ENCODE measurements at places on chromosomes 13 and 19.

GRCh38 chr13:37306778-37307544 lies 201.5 kb upstream of the CSNK1A1L start:
- no peak for DNase-seq

DNA sequence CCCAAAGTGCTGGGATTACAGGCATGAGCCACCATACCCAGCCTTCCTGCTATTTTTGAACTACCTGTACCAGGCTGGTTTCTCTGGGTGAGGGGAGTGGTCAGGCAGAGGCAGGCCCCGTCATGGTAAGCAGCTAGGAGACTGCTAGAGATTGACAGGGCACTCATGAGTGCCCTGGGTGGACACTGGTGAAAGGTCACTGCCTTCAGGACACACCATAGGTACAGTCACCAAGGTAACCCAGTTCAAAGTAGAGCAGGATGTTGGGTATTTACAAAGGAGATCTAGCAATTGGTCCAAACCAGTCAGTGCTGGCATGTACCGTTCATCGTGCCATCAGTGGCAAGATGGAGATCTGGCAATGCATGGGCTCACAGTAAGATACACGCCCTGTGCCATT lies 25.5 kb downstream of the DPRX start:
- DNase-seq, result no peak

DNA sequence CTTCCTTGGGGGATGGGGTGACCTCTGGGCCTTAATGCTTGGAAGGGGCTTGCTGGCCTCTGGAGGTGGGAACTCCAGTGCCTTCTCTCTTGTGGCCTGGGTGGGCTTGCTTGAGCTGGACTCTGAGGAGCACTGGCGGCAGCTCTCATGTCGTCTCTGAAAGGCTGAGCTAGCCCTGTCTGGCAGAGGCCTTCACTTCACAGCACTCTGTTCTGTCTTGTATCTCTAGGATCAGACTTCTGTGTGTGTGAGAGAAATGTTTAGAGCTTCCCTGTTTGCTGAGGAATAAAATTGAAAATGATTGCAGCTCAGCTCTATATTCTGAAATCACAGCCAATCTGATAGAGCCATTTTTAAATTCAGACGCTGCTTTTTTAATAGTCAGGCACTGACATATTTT lies 185.3 kb downstream of the KCNRG start:
- no peak for DNase-seq

DNA sequence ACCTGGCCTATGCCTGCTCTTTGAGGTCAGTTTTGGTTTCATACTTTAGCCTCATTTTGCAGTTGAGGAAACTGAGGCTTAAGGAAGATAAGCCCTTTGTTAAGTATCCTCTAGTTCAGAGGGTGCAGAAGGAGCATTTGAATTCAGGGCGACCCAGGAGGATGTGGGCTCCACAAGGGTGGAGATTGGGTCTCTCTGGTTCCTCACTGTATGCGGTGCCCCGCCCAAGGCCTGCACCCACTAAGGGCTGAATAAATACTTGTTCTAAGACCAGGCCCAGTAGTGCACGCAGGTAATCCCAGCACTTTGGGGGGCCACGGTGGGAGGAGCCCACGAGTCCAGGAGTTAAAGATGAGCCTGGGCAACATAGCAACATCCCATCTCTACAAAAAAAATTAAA lies 768 bp upstream of the SLC44A2 start:
- no peak for DNase-seq

- no peak for DNase-seq
Measured at GRCh38 chr13:107441279-107441678, 774.1 kb downstream of the LIG4 start.

DNA sequence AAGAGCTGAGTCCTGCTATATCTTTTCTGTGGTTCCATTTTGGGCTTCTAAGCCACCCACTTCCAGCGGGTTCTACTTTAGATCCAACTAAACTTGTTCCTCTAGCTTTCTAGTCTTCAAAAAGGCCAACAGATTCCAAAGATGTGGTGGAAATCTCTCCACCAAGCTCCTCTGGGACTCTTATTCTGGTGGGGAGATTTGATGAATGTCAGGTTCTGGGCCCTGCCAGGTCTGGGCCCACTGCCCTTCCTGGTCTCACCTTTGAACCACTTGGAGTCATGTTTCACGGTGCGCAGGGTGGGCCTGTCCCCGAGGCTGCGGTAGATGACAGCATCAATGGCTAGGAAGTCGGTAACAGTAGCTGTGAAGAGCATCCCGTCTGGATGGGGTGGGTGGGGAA lies 4.8 kb downstream of the SEMA6B start:
- no peak for DNase-seq

DNA sequence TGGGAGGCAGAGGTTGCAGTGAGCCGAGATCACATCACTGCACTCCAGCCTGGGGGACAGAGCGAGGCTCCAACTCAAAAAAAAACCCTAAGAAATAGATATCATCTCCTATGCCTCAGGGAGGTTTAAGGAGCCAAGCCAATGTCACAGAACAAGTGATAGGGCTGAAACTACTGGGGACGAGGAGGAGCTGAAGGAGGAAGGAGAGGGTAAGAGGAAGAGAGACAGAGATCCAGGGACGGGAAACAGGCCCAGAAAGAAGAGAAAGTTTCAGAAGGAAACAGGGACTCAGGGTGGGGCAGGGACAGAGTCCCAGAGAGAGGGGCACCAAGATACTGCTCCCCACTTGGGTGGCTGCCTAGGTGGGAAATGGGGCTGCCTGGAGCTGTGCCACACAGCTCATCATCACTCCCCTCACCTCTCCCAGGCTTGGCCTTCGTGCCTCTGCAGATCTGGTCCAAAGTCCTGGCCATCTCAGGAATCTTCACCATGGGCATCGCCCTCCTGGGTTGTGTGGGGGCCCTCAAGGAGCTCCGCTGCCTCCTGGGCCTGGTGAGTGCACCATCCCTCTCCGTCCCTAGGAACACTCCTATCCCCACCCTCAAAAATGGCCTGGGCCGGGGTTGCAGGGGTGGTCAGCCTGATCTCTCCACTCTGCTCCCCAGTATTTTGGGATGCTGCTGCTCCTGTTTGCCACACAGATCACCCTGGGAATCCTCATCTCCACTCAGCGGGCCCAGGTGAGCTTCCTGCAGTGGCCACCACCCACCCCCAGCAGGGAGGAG lies 1.5 kb downstream of the CD37 start:
- no peak for DNase-seq

DNA sequence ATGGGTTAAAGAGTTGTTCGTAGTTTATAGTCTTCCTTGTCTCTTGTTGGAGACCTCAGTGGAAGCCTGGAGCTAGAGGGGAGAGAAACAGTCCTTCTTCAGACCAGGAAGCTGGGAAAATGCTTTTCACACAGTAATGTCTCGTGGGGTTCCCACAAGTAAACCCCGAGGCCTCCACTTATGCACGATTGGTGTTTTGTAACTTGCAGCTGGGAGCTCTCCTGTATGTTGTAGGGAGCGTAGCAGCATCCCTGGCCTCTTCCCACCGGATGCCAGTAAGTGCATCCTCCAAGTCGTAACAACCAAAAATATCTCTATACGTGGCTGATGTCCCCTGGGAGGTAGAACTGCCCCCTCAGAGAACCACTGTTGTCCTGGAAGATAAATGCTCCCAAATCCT lies 3.5 kb downstream of the CHAF1A start:
- no peak for DNase-seq

DNA sequence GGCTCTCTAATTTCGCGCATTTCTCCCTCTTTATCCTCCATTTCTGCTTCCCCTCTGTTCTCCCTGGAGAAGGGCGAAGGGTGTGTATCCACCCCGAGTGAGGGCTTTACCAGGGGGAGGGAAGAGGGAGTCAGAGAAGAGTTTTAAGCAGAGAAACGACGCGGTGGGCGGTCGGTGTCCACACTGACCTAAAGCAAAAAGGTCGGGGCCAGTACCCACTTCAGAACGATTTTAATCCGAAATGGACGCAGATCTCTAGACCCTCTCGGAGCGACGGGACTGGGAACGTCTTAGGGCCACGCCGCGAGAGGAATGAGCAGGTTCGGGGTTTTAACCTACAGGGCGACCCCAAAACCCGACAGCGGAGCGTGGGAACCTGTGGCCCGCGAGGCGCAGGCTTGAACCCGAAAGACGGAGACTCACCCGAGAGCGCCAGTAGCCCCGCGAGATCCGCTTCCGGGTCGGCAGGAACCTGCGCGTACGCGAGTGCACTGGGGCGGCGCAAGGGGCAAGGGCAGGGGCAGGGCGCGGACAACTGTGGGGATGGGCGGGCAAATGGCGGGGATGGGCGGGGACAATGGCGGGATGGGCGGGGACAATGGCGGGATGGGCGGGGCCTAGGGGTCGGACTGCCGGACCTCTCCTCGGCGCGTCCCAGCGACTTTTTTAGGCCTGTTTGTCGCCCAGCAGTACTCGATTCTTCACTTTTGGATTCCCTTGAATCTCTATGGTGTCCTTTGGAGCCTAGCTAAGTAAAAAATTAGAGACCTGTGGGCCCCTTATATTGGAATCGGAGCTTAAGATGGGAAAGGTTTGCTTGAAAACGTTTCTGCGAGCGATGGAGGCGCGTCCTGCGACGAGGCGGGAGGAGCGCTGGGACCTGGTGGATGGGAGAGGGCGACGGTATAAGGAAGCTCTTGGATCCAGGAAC lies at the start of gene ZNF677:
Gene ZNF677, minus strand, starts transcription at position 463 of the 931 bp plus-strand sequence. CDS start 3,323 bp downstream, outside the sequence.
- DNase-seq, result peak; percentile 93

DNA sequence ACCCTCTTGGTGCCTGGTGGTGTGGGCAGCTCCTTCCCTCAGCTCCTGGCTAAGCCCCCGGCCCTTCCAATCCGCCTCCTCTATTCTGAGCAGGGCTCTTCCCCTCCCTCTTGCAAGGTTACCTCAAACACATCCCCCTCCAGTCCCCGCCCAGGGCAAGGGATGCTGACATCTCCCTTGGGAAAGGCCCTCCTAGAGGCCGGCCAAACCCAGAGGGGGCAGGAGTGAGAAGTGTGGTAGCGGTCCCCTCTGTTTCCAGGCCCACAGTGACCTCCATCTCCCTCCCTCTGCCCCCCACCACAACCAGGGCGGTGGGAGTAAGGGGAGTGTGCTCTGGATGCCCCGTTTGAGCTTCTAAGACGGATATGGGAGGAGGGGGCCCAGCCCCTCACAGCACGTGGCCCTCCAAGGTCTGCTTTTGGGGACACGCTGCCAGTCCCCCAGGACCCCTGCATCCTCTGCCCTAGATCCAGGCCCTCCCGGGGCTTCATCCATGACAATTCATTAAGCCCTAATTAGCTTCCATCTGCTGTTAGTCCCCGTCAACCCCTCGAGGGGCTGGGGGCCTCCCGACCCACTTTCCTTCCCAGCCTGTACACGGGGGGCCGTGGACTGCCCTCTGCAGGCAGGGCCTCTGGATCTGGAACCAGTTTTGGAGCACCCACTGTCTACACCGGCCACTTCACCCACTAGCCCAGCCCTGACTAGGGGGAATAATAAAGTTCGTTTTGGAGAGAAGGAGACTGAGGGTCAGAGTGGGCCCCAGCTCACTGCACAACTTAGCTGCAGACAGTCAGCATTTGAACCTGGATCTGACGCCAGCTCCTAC lies 2.3 kb downstream of the LINGO3 start:
- no peak for DNase-seq

- peak; percentile 88 for DNase-seq
Measured at GRCh38 chr19:48637948-48638830, 1.0 kb upstream of the DBP start.

DNA sequence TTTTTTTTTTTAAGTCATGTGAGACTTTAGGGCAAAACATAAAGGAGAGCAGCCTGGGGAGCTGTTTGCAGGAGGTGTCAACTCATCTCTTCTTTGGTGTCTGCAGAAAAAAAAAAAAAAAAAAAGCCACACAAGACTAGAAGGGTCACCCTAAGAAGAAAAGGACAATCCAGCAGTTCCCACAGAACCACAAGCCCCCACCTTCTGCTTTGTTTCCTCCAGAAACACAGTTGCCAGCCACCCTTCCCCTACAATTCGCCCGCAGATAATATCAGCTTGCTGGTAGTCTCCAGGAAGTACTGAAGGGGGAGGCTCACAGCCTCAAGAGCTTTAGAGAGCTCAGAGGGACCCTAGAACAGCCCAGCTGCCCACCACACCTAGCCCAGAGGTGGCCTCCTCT lies 22.3 kb upstream of the ZBTB7A start:
- DNase-seq, result no peak

DNA sequence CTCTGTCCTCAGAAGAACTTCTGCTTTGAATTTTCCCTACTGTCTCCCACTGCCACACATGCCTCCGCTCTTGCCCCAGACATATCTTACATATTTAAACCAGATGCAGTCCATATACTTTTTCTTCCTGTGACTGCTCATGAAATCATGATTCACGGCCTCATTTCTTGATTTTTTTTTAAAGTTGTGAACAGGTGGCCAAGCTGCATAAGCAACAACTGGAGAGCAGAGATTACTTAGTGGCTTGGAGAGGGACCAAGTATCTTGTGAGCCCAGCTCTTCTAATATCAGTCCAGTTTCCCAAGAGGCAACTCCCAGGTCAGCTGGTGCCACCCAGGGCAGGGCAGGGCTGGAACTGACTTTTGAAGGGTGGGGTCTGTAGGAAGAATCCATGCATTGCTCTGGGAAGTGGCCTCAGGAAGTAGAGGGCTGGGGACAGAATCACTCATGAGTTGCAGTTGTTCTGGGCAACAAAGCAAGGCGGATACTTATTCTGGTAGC lies 152.4 kb downstream of the LMO7 start:
- DNase-seq, result no peak

DNA sequence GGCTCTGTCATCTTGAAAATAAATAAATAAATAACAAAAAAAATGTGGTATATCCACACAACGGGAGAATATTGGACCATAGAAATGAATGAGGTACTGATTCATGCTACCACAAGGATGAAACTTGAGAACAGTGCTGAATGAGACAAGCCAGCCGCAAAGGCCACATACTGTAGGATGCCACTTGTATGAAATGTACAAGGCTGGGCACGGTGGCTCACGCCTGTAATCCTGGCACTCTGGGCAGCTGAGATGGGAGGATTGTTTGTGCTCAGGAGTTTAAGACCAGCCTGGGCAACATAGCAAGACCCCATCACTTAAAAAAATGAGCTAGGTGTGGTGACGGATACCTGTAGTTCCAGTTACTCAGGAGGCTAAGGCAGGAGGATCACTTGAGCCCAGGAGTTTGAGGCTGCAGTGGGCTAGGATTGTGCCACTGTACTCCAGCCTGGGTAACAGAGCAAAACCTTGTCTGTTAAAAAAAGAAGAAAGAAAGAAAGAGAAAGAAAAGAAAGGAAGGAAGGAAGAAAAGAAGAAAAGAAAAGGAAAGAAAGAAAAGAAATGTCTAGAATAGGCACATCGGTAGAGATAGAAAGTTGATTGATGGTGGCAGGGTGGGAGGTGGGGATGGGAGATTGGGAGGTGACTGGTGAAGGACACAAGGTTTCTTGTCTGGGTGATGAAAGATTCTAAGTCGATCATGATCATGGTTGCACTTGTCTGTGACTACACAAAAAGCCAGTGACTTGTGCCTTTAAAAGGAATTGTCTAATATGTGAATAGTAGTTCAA lies 20.3 kb downstream of the HPN start:
- no peak for DNase-seq
